ENCODE measurements at places on chromosomes 4 and X. TPM values are rescaled to one million over a fixed set of nuclear protein-coding genes. Genes with fewer than 3 reads are reported as not detected.

Gene DCAF16
- total RNA-seq: 41.7 TPM

DNA sequence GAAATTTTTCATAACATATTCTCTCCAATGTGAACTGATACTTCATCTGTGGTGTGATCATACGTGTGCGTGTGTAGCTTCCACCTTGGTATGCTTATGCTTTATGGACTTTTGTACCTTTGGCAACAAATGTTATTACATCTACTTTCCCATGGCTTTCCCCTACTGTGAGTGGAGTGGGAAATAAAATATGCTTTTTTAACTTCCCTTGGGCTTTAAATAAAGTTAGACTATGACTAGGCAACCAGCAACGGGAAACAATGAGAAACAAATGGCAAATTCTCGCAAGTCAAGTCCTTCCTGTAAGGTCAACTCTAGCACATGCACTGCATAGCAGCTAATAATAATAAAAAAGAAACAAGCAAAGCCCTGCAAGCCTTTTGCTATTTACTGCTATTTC is 205.0 kb upstream of the PDE5A start:
- no peak for DNase-seq

- DNase-seq: no peak
Measured at GRCh38 chr4:97153042-97153441, 990.2 kb downstream of the STPG2 start.

- no peak for DNase-seq
Measured at GRCh38 chr4:111274486-111274885, 651.6 kb upstream of the PITX2 start.

GRCh38 chr4:70544279-70544868 is 26.0 kb downstream of the AMTN start:
- no peak for DNase-seq

Measured in activated CD4-positive, alpha-beta memory T cell treated with anti-CD3 and anti-CD28 coated beads, Interleukin-2, amount 10 ng/mL, durations not matched to agents 7 days and 5 days (primary cell).